ENCODE measurements at places on chromosomes 5 and 9. TPM values are rescaled to one million over a fixed set of nuclear protein-coding genes. Genes with fewer than 3 reads are reported as not detected.
A peak's percentile ranks its signal among the peaks of the same experiment; 100 is the strongest.

- DNase-seq, result no peak
Observed at GRCh38 chr5:179777909-179778308, 15.9 kb upstream of the LTC4S start.

DNA sequence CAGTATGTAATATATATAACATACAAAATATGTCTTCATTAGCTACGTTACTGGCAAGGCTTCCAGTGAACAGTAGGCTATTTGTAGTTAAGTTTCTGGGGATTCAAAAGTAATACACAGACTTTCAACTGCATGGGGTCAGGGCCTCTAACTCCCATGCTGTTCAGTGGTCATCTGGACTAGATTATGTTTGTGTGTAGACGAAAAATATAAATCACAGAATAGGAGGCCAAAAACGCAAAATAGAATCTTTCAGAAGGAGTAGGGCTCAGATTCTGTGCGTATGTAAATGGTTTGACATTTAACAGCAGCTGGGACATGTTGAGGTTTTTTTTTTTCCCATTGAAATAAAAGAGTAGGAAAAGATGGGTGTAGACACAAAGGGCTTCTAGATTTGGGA lies 1048.7 kb upstream of the WWC1 start:
- DNase-seq, result no peak

SLC34A1 gene
- not detected for total RNA-seq

MLANA gene
- not detected for total RNA-seq

NSUN2 gene
- total RNA-seq, result 111 TPM

- DNase-seq, result no peak
Observed at GRCh38 chr5:35442885-35443639, 174.6 kb upstream of the SPEF2 start.

ANKRD18A gene
- total RNA-seq, result not detected

CTNNA1 gene
- 249 TPM for total RNA-seq

GRCh38 chr5:146365618-146366017 lies 27.0 kb downstream of the POU4F3 start:
- no peak for DNase-seq

DNA sequence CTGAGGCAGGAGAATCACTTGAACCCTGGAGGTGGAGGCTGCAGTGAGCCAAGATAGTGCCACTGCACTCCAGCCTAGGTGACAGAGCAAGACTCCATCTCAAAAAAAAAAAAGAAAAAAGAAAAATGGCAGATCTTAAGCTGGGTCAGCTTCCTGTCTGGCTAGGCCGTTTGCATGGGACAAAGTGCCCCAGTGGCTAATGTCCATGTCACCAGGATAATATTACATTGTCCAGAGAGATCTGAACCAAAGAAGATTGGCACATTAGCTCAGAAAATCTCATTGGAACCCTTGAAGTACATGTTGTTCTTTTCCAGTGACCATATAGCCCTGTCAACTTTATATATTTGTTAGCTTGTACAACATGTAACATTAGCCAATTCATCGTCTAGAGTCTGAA lies 59.2 kb upstream of the DAB2IP start:
- no peak for DNase-seq

DNA sequence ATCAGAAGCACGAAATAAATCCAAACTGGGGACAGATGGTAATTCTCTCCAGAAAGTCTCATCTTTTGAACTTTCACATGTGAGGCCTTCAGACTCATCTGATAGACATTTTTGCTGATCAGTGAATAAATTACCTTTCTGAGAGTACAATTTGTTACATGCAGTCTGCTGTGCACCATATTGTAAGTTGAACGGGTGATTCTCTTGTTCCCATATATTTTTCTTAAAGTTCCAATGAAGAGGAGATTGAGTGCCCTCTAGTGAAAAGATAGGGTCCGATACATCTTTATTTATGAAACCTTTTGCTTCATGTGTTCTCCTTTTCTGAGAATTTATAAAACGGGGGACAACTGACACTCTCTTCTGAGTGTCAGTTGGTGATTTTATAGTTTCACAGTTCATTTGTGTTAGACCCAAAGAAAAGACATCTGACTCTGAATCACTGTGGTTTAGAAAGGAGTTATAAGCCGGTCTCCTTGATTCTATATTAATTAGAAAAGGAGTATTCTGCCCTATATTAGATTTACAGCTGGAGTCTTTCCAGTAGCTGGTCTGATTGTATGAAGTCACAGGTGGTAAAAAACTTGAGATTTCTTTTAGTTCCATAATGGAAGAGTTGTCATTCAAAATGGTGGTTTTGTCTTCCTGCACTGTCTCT lies 30.4 kb downstream of the GNG10 start:
- DNase-seq, result peak; percentile 73

- DNase-seq, result no peak
Observed at GRCh38 chr5:81239613-81240012, 6.5 kb downstream of the CKMT2 start.

- DNase-seq, result no peak
Observed at GRCh38 chr9:108549184-108549583, 306.6 kb downstream of the ACTL7B start.

- DNase-seq, result peak; percentile 29
Observed at GRCh38 chr9:15509931-15510788, 610 bp downstream of the PSIP1 start.

- DNase-seq, result no peak
Observed at GRCh38 chr9:122040561-122041242, 52.4 kb downstream of the TTLL11 start.

FBXW5 gene
- total RNA-seq, result 76.7 TPM

DNA sequence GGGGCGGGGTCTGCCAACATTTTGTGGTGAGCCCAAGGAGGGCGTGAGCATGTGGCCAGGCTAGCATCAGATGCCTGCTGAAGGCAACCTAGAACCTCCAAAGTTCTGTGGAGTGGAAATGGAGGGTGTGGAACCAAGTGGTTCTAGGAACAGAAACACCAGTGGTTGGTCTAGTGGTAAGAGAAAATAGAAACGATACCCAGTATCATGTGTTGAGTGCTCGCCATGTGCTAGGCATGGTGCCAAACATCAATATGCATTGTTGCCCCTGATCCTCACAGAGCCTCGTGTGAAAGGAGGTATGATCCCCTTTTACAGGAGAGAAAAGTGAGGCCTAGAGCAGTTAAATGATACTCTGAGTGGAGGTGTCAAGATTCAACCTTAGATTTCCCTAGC lies 31.5 kb upstream of the MVB12B start:
- DNase-seq, result no peak

IL13 gene
- total RNA-seq, result not detected

GRCh38 chr5:34863946-34864345 lies 25.0 kb downstream of the TTC23L start:
- peak; percentile 16 for DNase-seq

DNA sequence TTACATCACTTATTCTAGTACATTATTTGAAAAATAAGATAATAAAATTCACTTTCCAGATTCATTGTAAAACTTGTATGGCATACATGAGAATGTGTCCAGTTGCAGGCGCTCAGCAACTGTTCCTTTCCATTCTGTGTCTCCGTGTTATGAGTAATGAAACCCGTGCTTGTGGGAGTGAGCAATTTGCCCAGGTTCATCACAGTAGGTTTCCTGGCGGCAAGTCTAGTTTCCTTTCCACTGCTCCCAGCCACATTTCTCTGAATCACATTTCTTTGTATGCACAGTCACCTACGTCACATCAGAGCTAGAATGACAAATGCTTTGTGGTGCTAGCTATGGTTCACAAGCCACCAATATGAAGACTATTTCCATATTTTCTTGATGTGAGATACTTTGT lies 39.9 kb downstream of the MOCS2 start:
- no peak for DNase-seq

CDC23 gene
- total RNA-seq, result 55.1 TPM

DNA sequence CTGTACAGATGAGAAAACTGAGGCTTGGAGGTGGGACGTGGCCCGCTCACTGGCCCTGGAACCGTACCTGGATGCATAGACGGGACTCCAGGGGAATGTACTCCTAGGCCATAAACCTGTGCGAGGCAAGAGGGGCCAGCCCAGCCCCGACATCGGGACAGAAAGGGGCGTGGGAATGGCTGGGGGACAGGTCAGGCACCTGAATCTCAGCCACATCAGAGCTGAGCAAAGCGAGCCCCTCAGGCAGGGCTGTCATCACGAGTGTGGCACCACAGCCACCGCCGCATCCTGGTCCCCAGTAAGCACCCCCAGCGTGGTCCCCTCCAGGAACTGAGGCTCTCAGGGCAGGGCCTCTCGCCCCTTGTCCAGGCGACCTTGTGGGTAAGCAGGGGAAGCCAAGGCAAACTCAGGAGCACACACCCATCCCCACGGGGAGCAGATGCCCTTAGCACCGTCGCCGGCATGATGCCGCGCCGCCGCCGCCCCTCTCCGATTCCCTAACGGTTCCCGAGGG lies 16.5 kb downstream of the NACC2 start:
- no peak for DNase-seq

GRCh38 chr9:88954066-88954465 lies 37.2 kb upstream of the S1PR3 start:
- DNase-seq, result peak; percentile 50

DNA sequence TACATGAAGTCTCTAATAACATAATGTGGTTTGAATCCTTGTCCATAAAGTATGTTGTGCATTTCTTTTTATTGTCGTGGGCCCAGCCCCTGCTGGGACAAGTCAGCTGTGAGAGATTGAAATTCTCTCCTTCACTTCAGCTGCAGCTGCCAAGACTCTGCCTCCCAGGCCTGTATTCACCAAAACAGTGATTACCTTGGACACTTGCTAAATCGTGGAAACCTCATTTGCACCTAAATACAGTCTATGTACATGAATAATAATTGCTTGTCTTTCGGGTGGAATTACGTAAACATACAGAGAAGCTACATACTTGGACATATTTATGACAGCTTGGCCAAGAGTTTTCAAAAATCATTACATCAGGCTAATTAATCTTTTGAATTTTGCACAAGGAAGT lies 898.5 kb upstream of the SEMA6A start:
- no peak for DNase-seq

DNA sequence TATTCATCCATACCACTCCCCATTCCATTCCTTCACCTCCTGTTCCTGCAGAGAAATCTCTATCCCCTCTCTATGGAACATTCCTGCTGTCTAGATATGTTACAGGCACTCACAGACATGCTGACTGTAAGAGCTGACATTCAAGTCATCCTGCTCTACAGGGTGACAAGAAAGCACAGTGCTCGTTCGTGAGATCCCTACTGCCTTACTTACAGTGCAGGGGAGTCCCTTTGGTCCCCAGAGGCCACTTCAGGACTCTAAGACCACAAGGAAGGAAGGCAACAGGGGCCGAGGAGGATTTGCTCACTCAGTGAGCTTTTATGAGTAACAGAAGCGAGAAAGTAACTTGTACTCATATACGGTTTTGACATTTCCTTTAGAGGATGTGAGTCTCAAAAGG lies 110.5 kb downstream of the GAS1 start:
- no peak for DNase-seq

DNA sequence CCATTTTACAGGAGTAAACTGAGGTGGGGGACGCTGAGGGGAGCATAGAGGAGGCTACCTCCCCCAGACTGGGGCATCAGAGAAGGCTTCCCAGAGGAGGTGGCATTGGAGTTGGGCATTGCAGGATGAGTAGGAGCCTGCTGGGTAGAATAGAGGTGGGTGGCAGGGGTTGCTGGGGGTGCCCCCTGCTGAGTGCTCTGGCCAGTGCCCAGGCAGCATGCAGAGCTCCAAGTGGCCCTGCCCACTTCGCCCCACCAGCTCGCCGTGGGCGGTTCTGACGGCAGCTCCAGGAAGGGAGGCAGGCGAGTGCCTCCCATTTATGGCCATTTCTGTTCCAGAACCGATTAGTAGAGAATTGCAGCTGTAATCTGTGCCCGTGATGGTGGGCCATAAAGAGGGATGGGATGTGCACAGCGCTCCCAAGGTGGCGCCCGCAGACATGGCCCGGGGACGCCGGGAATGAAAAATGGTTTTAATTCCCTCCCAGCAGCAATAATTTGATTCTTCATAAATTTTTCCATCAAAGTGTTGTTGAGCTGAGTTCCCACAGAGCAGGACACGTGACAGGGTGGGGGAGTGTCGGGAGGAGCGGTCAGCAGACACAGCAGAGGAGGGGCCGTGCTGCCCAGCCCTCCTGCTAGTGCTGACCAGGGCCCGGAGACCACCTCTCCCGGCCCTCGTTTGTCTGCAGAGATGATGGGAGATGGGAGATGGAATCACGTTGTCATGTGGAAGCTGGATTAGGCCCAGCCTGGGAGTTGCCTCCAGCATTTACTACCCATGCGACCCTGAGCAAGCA lies 75.5 kb downstream of the LMX1B start:
- no peak for DNase-seq

DNA sequence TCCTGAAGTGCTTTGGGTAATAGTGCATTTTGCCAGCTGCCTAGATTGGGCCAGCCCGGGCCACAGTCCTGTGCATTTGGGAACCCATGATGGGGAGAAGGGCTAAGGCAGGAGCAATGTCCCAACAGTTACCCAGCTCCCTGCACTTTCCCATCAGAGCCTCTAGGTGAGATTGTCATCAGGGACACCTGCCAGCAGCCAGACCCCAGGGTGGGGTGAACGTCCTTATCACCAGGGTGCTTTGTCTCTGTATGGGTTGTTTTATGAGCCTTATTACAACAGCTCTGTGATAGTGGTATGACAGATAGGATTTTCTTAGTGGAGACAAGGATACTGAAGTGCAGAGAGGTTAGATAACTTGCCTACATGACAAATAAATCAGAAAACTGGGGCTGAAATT lies 365.7 kb downstream of the OSTF1 start:
- no peak for DNase-seq

GPX3 gene
- total RNA-seq, result 0.19 TPM

GRCh38 chr9:134315716-134316448 lies 10.4 kb upstream of the RXRA start:
- no peak for DNase-seq

DNA sequence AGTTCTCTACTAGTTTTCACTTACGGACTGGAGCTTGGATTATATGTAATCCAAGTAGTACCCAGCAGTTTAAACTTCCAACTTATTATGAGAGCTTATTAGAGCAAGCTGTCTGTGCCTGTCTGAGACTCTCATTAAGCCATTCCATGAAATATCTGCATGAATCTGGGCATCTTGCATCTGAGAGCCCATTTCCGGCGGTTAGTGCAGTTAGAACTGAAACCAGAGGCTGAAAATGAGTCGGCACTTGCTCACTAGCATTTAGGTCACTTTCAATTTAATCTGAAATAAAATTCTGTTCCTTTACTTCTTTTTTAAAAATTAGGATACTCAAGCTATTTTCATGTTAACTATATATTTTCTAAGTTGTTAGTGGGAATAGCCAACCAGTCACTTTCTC lies 102.2 kb downstream of the MEGF10 start:
- no peak for DNase-seq

All from A673 (cell line).